Stimulated activated CD8-positive, alpha-beta memory T cell treated with anti-CD3 and anti-CD28 coated beads, Interleukin-2, amount 100 ng/mL, for 1 hour (primary cell): ENCODE measurements at places on chromosomes 5 and 9.

- DNase-seq, result no peak
Observed at GRCh38 chr5:60668686-60669304, 31.2 kb downstream of the DEPDC1B start.

DNA sequence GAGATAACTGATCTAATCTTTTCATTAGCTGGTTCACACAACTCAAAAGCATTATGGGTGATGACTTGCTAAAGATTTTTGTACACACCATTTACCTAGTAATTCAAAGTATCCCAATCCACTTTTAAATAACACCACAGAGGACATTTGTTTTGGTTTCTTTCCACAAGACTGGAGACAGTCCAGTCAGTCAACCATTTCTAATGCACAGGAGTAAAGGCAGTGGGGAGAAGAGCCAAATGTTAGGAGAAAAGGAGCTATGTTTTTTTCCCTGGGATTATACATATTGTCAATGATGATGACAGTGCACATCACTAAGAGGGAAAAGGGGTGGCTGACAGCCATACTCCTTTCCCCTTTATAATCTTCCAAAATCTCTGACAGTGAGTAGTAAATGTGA, 240.9 kb downstream of the GABRB2 start:
- DNase-seq, result no peak

DNA sequence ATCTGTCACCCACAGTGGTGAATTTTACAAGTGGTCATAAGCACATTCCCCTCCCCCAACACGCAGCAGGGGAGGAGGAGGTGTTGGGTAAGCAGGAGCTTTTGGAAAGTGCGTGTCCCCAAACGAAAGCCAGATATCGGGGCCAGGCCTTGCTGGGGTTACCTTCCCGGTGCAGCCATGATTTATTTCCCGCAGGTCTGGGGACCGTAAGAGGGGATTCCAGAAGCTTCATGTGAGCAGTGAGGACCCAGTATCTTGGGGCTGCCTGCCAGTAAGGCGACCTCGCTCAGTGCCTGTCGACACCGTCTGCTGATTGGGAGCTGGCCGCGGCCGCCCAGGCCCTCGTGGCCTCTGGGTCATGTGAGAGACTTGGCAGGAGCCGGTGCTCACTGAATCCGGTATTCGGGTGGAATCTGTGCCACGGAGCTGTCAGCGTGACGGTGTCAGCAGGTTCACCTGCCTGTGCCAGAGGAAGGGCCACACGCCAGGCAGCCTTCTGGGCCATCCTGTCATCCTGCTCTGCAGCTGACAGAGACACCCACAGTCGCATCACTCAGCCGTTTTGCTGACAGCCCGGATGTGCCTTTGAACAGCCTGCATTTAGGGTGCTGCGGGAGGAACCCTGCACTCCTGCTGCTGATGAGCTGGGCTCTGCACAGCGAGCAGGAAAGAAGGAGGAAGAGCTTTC, 37.3 kb downstream of the SEC61B start:
- DNase-seq, result no peak

- no peak for DNase-seq
Observed at GRCh38 chr5:126398791-126399190, 24.4 kb upstream of the GRAMD2B start.

- DNase-seq, result no peak
Observed at GRCh38 chr5:14879393-14879792, 7.8 kb upstream of the ANKH start.

DNA sequence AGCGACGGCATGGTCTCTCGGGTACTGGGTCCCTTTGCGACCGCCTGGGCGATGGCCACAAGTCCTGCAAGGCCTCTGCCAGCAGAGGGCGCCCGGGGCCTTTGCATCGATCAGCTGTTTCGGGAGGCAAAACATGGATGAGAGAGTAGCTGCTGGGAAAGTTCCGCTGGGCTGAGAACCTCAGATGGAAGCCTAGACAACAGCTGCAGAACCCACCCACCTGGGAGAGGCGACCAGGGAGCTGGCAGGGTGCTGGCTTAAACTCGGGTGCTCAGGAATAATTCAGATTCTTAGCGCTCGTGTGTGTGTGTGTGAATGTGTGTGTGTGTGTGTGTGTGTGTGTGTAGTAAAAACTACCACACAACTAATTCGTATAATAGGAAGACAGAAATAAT, 50.0 kb downstream of the TRIM32 start:
- DNase-seq, result no peak

GRCh38 chr9:31393240-31393639, 991.2 kb upstream of the ACO1 start:
- no peak for DNase-seq

DNA sequence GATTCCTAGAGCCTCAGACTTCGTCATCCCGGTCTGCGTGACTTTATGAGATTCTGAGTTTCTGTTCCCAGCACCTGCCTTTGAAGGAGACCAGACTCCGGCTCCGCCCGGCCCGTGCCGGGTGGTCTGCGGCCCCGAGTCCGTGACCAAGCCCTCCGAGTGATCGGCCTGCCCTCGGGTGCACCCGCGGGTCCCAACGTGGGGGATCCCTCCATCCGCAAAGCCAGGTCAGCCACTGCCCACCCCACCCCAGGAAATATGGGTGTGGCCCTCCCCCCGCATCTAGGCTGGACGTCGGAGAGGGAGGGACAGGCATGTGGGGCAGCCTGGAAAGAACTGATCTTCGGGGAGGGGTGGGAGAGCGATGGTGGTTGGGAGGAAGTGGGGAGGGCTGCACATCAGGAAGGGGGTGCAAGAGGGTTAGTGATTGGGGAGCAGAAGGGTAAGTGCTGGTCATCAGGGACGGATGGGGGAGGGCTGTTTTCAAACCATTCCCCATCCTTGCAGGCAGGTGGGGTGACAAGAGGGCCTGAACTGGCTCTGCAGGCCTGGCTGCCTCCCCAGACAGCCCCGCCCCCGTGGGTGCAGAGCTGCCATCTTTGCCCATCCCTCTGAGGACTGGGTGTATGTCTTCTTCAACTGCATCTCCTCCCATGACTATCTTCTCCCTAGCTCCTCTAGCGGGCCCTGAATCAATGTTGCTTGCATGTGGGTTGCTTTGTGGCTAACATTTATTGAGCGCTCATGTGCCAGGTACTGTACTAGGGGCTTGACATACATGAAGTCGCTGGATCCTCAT, 747 bp downstream of the LRSAM1 start:
- no peak for DNase-seq

DNA sequence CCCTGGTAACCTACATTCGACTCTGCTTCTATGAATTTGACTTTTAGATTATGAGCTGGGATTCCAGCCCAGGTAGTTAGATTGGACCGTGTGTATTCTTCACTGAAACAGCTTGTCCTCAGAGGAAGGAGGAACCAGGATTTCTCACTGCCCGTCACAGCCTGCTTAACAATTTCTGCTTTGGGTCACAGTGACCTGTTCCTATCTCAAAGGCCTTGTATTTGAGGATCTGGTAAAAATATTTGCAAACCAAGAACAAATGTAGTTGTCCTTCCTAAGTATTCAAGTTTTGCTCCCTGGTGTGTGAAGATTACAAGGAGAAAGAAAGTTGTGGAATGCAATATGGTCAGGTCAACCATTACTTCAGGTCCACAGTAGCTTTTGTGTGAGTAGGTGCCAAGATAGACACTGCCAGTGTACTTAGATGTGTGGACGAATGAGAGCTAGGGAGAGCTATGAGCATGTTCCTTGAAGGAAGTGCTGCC, 55.1 kb downstream of the KIF4B start:
- DNase-seq, result no peak

DNA sequence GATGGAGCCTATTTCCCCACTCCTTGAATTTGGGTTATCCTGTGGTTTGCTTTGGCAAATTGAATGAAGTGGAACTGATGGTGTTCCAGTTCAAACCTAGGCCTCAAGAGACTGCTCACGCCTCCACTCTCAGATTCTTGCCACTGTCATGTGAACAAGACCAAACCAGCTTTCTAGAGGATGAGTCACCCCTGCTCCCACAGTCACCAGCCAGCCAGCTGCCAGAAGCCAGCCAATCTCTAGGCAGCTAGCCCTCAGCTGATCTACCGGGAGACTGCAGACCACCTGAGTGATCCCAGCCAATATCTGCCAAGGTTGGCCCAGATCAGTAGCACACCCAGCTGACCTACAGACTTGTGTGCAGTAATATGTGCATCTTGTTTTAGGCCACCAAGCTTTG, 300.6 kb downstream of the TMEM38B start:
- no peak for DNase-seq

- DNase-seq, result no peak
Observed at GRCh38 chr5:17229313-17229712, 11.9 kb downstream of the BASP1 start.

DNA sequence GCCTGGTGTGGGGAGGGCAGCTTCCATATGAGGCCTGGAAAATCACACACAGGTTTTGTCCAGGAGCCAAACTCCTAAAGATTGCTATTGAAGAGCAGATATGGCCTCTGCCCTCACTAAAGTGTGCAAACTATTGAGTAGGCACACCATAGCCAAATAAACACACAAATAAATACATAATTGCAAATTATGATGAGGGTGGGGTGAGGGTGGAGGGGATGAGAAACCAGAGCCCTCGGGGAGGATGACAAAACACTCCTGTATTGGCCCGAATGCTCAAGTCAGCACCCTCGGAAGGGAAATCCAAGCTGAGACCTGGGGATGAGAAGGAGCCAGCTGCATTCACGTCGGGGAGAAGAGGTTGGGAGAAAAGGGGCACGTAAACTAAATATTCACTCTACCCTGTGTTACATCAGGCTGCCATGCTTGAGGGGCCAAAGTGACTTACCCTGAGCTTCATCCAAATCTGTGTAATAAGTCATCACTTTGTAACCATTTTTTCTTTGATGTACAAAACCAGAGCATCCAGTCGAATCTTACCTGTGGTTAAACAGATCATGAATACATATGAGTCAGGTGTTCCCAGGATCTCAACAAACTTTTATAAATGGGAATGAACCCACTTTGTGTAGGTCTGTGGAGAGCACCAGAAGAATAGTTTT, 73.9 kb upstream of the PCSK1 start:
- no peak for DNase-seq

DNA sequence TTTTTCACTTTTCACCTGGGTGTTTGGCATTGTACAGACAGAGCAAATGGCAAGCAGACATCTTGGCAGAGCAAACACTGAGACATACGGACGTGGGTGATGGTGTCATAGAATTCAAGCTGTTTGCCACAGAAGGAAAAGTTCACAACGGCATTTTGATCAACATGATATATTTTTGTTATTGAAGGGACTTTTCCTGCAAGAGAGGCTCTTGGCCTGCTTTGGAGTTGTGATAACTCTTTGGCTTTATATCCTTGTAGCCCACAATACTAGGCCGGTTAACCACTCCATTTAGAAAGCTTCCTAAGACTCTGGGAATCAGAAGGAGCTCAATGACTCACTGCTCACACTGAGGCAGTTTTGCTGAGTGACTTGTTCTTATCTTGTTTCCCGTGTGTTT, 1038.3 kb downstream of the TLE1 start:
- no peak for DNase-seq

GRCh38 chr9:93419023-93419422, 32.5 kb upstream of the FAM120A start:
- DNase-seq, result no peak

GRCh38 chr5:175544108-175544511, 65.8 kb downstream of the SFXN1 start:
- DNase-seq, result no peak

DNA sequence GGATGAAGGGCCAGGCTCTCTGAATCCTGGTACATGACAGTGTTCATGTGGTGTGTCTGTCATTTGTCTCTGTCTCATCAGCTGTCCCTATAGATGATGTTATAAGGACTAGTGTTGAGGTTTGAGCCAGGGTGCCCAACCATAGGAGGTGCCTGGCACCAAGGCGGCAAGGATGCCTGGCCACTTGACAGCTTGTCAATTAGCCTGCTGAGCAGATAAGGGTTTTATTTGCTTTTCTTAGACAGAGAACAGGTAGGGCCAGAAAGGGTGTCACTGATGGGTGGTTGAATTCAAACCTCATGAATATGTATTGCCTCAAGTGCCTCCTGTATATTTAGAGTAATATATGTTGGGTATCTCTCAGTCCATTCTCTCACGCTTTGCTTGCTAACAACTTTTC, 30.1 kb upstream of the AUH start:
- DNase-seq, result no peak

DNA sequence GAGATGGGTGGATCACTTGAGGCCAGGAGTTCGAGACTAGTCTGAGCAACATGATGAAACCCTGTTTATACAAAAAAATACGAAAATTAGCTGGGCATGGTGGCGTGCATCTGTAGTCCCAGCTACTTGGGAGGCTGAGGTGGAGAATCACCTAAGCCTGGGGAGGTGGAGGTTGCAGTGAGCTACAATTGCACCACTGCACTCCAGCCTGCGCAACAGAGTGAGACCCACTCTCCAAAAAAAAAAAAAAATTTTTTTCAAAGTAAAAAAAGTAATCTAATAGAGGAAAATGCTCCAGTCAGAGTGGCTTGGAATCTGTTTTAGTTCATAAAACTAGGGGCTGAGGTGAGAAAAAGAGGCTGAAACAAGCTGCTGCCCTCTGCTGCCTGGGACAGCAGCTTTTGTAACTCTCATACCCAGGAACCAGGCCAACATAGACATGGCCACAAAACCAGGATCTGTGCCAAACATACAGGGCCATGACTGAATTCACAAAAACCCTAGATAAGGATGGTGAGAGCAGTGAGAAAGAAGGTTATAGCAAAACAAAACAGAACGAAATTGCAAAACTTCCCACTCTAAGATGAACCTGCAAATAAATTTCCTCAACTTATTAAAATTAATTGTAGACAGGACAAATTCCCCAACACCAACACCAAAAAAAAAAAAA, 13.1 kb upstream of the DCAF12 start:
- no peak for DNase-seq

DNA sequence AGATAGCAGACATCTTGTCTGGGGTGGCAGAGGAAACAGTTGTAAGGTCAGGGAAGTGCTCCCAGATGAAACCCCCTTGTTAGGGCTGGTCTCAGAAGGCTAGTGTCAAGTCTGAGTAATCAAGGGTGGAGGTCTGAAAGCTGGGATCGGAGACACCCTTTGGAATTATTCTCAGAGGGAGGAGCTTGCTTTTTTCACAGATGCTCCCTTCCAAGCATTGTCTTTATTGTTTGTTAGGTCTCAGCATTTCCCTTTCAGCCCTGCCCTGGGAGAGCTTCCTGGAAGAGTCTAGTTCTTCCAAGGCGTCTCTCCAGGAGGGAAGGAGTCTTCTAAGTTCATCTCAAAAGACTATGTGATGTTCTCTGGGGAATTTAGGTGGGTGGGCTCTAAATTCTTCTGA, 3.2 kb downstream of the TEK start:
- no peak for DNase-seq

DNA sequence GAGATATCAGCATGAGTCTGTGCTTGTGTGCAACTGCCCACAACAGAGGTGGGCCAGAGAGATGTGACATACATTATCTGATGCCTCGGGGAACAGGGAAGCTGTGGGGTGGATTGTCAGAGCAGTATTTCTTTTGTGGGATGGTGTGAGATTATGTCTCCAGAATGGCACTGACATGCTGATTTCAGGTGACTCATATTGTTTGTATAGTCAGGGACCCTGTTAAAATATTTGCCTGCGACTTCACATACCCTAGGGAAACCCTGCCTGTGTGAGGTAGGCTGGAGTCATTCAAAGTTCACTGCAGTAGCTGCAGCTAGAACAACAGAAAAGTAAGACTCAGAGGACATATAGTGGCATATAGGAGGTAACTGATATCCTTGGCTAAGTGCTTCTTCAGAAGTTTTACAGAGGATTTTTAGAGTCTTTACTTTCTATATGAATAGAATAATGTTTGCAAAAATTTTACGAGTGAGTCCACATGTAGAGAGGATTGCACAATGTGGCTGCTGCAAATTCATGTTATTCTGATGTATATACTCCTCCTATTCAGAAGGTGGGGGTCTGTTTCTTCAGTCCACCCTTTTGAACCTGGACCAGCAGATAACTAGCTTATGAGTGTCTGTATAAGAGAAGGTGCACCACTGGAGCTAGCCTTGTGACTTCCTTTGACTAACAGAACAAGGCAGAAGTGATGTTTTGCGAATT, 89.3 kb downstream of the MACIR start:
- DNase-seq, result no peak
